ENCODE measurements at places on chromosomes 4 and X.

- DNase-seq, result no peak
Measured at GRCh38 chr4:156764846-156765245, 206.8 kb downstream of the PDGFC start.

- DNase-seq, result no peak
Measured at GRCh38 chr4:149322203-149322602, 493.4 kb downstream of the IQCM start.

- no peak for DNase-seq
Measured at GRCh38 chrX:118216087-118216486, 99.5 kb upstream of the KLHL13 start.

- DNase-seq, result no peak
Measured at GRCh38 chr4:154687840-154688239, 56.0 kb upstream of the LRAT start.

GRCh38 chr4:39406763-39407583 is at the start of gene KLB:
Gene KLB (plus strand): TSS chr4:39406930. CDS start chr4:39406950, 20 bp downstream.
- no peak for DNase-seq

- DNase-seq, result no peak
Measured at GRCh38 chrX:13076176-13076961, 31.9 kb upstream of the FAM9C start.

GRCh38 chr4:153573881-153574802 is 108.0 kb downstream of the TMEM131L start:
- peak; percentile 54 for DNase-seq

DNA sequence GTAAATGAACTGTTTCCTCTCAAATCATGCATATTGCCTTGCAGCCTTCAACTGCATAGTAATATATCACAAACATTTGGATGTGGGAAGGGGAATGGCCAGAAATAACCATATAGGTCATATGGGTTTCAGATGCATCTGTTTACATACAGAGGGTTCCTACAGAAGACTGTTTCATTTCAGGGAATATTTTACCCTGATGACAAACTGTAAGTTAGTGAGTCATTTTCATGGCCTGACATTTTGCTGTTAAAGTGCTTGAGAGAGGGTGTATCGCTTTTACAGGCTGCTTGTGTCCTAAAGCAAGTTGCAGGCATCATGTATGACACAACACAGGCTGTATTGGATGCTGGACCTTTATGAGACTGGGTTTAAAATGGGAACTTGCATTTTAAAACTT is 25.5 kb upstream of the AMOT start:
- no peak for DNase-seq

DNA sequence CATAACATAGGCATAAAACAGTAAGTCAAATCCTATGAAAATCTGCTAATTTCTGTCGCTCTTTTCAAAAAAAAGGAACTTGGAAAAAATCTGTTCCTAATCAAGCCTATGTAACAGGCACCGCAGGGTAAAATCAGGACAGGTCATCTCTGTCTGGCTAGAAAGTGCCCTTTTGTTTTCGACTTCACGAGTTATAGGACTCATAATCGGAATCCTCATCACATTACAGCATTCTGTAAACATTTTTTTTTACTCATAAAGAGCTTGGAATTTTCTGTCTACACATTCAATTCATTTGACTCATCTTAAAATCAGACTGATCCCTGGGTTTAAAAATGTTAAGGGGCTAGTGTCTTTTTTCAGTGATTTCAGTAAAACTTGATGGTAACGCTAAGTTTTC is 181.7 kb upstream of the TBC1D9 start:
- DNase-seq, result no peak

DNA sequence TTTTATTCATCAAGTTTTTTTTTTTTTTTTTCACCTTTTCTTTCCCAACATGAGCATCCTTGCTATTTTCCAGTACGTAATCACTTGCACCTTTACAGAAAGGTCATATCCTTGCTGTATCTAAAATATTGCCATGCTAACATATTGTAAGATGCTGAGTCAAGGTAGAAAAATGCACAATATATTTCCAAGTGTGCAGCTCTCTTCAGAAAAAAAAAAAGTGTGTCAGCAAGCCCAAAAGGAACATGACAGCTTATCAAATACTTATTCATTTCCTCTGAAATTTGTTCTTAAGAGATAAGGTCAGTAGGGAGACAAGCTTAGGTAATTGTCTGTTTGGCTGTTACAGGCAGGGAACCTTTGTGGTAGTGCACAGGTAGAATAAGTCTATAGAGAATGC is 27.0 kb downstream of the SH2D1A start:
- DNase-seq, result no peak

DNA sequence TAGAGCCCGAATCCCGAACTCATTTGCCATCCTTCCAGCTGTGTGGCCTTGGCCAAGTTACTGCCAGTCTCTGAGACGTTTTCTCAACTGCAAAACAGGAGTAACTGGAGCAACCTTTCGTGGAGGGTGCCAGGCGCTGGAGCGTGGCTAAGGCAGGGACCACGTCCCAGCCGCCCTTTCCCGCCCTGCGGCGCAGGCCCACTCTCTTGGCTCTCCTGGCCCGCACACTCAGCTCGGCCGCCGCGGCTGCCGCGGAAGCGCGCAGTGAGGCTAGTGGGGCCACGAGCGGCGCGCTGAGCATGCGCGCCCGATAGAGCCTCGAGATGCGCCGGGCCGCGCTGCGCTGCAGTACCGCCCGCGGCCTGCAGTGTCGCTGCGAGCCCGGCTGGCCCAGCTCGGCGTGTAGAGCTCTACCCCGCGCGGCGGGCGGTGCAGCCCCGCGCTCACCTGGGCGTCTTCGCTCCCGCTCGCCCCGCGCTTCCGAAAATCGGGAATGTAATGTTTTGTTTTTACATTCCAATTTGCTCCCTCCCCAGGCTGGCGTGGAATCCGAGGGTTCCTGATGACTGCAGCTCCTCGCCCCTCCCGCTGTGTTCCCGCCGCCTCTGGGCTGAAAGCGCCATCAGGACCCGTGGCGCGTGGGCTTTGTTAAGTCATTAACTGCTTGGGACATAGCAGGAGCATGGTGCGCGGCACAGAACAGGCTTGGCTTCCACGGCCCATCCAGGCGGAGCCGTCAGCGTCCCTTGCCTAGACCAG is 4.0 kb upstream of the ZNF518B start:
- DNase-seq, result peak; percentile 81

DNA sequence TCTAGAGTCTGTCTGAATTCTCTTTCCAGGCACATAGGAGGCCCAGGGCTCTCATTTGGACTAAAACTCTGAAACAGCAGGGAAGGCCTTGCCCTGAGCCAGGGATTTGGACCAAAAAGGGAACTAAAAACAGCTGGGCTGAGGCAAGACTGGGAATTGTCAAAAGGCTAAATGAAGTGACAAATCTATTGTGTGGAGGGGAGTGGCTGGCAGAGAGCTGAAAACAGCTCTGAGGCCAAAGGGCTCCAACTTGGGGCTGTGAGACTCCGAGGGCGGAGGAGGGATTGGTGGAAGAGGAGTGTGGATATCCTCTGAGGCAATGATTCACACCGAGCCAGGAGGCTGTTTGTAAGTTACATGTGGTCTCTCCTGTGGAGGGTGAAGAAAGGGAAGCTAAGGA is 63.2 kb downstream of the PHEX start:
- DNase-seq, result no peak

GRCh38 chrX:39527025-39527424 is 570.7 kb downstream of the BCOR start:
- no peak for DNase-seq

GRCh38 chr4:31327031-31327430 is 606.9 kb downstream of the PCDH7 start:
- no peak for DNase-seq

DNA sequence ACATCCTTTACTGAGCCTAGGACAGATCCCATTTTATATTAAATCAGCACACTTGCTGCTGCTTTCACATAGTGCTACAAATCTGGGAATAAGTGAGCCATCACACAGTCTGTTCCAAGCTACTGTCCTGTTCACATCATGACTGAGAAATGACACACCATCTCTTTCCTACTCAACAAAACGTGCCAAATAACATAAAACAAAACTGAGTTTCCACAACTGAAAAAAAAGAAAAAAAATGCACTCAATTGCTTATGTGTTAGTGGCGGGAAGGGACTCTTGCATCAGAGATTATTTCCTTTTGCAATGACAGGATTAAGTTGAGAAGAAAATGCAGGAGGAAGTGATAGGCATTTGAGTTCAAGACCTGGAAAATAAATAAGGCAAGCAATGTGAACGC is 109.0 kb downstream of the SHROOM4 start:
- DNase-seq, result no peak

- no peak for DNase-seq
Measured at GRCh38 chr4:2399216-2399615, 19.2 kb downstream of the ZFYVE28 start.

- no peak for DNase-seq
Measured at GRCh38 chr4:24114919-24115500, 225.2 kb upstream of the PPARGC1A start.

GRCh38 chrX:72408885-72409284 is 103.2 kb upstream of the CITED1 start:
- DNase-seq, result no peak

DNA sequence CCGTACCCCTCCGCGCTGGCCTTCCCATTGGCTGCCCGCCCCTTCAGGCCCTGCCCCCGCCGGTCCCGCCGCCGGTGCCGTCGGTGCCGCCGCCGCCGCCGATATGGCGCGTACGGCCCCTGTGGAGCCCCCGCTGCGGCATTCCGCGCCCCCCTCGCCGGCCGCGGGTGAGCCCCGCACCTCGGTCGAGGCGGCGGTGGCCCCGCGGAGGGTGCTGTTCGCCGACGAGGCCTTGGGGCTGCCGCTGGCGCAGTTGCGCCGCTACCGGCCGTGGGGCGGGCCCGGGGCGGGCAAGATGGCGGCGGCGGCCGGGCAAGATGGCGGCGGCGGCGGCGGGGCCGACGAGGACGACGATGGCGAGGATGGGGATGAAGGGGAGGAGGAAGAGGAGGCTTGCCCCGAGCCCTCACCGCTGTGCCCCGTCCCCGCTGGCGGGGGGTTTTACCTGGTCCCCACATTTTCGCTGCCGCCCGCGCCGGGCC is at the start of gene PPP1R3F:
TSS of gene PPP1R3F (plus strand) at position 27 of the 482 bp plus-strand sequence. CDS start at position 104, 77 bp downstream.
- peak; percentile 51 for DNase-seq

DNA sequence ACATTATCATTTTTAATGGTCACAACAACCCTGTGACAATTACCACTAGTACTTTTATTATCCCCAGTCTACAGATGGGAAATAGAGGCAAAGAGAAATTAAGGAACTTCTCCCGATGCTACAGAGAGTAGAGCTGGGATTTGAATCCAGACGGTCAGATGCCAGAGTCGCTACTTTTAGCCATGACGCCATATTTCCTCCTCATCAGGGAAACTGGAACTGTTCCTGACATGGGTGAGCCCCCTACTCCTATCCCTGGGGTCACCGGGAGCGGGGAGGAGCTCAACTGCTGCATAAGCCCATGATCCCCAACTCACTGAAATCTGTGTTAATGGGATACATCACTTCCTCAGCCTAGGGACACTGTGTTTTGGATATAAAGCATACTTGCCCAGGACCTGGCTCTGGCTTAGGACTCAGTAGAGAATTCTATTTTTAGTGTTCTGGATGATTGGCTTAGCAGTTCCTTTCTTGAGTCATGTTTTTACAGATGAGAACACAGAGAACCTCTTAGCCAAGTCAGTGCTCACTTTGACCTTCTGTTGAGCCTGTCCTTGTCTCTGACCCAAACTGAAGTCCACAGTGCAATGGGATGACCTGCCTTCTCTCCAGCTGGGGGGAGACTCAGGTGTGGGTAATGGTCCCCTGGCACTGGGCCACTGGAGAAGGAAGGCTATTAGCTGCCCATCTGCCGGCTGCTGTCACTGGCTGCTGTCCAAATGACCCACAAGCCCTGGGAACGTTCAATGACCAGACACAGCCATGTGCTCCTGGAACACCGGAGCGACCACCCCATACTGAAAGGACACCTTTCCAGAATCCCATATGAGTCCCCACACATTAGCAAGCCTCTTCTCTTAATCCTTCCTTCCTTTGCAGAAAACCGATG is 90.8 kb upstream of the SHISA3 start:
- DNase-seq, result no peak

DNA sequence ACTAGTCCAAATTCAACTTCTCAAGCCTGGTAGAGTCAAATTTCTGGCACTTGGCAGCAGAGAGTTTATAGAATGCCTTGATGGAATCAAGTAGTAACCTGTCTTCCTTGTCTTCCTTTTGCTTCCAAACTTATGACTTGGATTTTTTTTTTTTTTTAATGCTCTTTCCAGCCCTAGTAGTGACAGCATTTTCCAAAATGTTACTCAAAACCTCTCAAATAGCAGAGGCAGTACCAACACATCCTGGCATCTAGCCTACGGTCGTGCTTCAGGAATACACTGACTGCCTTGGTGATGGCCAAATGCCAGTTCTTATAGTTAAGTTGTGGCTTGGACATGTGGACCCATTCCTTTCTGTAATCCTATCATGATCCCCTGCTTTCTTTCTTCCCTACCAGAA is 46.0 kb downstream of the GALNT7 start:
- DNase-seq, result no peak

DNA sequence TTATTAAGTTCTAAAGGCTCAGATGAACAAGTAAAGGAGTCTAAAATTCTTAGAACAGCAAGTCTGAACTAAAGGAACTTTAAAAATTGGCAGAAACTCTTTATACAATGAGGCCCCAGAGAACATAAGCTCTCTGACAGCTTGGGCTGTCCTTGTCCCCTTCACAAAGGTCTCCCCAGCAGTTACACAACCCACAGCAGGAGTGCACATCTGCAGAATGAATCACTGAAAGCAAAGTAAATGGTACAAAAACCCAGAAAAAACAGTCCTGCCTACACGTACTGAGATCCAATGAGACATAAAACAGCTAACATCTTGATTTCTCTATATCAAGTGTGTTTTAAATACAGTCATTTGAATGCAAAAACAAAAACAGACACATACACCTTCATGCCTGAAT is 18.7 kb downstream of the RBBP7 start:
- no peak for DNase-seq

GRCh38 chr4:148216866-148217814 is 225.1 kb downstream of the NR3C2 start:
- no peak for DNase-seq

- no peak for DNase-seq
Measured at GRCh38 chrX:18647621-18648020, 24.3 kb downstream of the RS1 start.

DNA sequence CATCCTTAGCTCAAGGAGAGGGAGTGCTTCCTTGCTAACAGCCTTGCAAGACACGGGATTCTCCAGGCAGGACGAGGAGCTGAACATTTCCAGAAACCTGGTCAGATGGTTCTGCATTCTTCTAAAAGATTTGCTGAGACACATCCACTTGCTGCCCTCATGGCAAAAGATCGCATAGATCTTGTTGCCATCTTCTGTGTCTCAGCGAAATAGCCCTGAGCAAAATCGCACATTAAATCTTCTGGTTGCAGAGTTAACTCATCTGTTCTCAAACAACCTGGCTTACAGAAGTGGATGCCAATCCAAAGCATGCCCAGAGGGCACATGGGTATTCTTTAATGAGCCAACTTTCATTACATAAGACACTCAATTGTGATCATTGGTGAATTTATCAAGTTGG is 167.5 kb downstream of the PRKX start:
- no peak for DNase-seq
